ENCODE measurements at places on chromosomes 2 and 18. TPM values are rescaled to one million over a fixed set of nuclear protein-coding genes. Genes with fewer than 3 reads are reported as not detected.
A peak's percentile ranks its signal among the peaks of the same experiment; 100 is the strongest.

LONRF2 gene
- total RNA-seq = 0.29 TPM

- no peak for DNase-seq
Measured at GRCh38 chr2:112152476-112153178, 14.4 kb downstream of the FBLN7 start.

DNA sequence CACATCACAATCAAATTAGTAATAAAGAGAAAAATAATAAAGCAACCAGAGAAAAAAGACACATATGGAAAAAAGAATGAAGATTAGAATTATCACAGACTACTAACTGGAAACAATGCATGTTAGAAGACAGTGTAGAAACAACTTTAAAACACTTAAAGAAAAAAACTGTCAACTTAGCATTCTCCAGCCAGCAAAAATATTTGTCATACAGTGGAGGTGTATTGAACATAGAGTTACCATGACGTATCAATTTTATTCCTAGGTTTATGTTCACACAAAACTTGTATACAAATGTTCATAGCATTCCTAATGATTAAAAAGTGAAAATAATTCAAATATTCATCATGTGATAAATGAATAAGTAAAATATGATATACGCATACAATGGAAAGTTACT lies 61.5 kb upstream of the ADAM23 start:
- no peak for DNase-seq

DNA sequence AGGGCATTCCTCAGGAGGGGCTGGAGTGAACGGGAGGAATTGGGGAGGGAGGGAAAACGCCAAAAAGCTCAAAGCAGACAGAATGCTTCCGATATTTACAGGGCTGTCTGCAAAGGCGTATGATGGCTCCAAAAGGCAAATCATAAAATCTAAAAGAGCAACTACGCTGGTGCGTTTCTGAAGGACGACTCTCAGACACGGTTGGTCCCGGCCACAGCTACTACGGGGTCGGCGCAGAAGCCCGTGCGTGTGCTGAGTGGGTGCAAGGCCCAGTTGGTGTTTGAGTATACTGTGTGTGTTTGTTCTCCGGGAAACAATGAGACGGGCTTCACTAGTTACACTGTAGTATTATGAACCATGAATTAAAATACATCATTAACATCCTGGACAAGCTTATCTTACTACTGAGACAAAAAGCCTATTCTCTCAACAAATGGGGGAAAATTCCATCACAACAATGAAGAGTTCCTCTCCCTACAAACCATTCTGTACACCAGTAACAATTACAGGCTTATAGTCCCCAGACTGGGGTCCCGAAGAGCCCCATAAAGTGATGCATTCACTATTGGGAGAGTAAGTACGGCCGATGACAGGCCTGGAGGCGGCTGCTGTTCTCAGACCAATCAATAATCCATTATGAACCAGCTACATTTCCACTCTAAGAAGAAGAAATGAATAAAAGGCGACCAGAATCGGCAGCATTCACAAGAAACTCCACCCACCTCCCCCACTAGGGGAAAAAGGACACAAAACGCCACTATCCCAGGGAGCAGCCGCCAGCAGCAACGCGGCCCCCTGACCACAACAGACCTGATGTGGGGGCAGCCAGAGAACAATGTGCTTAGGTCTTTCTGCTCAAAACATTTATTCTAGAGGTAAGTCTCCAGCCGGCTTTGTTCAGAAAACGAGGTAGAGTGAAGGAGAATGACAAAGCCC lies 43.4 kb downstream of the ZNF516 start:
- peak; percentile 10 for DNase-seq

GRCh38 chr18:65751155-65752085 lies 608 bp downstream of the CDH7 start:
- DNase-seq = no peak

- DNase-seq = no peak
Measured at GRCh38 chr2:77034445-77034844, 487.7 kb downstream of the LRRTM4 start.

TSGA10 gene
- total RNA-seq = 5.5 TPM

DNA sequence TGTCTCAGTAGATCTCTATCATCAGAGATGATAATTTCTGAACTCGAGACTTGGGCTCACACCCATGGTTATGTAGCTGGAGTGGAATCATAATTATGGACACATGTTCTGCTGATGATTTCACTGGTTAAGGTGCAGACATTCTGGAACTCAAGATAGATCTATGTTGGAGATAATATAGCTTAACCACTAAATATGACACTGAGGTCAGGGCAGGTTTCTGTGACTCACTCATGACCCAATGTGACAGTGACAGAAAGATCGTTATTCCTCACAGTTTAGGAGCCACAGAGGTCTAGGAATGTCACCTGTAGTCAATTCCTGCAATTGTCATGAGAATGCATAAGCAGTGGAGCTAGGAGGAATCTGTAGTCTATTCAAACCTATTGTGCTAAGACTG lies 828.6 kb downstream of the TRIB2 start:
- DNase-seq = no peak

DSG2 gene
- 16.5 TPM for total RNA-seq

DNA sequence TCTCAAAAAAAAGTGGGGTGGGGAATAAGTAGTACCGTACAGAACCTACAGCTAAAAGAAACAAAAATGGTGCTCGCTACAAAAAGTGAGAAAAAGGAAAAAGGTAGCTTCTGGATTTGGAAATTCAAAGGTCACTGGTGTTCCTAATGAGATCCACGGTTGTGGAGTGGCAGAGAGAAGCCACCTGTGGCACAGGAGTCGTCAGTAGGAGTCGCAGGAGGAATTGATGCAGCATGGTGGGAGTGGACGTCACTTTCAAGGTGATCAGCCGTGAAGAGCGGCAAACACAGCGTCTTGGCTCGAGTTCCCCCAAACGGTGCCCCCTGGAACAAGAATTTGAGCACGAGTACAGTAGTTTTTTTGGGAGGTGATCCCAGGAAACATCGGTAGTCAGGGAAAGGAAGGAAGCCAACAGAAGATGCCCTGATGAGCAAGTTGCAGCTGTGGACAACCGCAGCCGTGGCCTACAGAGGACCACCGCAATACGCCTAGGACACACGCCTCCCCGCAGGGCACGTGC lies 1.4 kb upstream of the TTL start:
- peak; percentile 35 for DNase-seq

DNA sequence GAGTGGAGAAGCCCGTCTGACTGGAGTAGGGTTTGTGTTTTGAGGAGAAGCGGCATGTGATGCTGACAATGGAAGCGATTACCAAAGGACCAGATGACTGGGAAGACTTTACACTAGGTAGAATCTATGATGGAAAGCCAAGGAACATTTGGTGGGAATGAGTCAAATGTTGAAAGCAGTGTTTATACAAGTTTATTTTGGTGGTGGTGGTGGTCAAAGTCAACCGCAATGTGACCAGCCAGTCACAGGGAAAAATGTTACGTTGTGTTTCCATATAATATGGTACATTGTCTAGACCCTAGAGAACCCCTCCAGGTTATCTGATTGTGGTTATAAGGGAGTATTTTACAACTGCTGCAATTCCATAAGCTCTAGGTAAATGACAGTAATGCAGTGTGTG lies 216.8 kb downstream of the PID1 start:
- no peak for DNase-seq

ACVR2A gene
- 2.8 TPM for total RNA-seq

RNF149 gene
- 51.2 TPM for total RNA-seq

GRCh38 chr2:57544624-57545023 lies 502.0 kb upstream of the VRK2 start:
- no peak for DNase-seq

AFG3L2 gene
- total RNA-seq = 59.3 TPM

DNA sequence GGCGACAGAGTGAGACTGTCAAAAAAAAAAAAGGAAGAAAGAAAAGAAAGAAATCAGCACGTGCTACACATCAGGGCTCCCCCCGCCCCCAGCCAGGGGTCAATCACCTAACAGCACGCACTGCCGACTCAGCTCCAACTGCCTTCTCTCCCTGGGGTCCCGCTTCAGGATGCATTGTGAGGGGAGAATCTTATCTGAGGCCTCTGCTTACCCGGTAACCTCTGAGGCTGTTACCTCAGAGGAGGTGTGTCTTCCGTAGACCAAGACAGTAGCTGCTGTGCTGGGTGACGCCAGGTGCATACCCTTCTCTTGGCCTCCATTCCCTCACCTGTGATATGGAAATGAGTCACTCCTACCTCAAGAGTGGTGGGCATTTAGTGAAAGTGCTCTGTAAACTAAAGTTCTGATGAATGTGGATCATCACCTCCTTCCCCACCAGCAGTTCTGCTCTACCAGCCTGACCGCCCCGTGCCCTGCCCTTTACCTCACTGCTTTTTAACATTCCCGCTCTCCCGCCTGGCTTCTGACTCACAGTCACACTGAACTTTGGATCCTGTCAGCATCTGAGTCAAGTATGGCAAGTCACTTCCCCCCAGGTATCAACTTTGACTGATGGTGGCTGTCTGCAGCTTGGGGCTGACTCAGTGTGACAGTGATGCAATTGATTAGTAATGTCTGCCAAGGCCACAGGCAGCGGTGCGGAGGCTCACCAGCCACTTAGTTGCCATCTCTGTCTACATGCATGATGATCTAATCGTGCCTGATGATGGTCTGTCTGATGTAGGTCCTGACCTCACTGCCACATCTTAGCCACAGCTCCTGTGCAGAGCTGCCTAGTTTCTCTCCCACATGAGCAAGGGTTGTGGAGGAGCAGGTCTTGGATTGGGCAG lies 20.1 kb downstream of the ARID5A start:
- peak; percentile 89 for DNase-seq

KDSR gene
- 24.1 TPM for total RNA-seq

DNA sequence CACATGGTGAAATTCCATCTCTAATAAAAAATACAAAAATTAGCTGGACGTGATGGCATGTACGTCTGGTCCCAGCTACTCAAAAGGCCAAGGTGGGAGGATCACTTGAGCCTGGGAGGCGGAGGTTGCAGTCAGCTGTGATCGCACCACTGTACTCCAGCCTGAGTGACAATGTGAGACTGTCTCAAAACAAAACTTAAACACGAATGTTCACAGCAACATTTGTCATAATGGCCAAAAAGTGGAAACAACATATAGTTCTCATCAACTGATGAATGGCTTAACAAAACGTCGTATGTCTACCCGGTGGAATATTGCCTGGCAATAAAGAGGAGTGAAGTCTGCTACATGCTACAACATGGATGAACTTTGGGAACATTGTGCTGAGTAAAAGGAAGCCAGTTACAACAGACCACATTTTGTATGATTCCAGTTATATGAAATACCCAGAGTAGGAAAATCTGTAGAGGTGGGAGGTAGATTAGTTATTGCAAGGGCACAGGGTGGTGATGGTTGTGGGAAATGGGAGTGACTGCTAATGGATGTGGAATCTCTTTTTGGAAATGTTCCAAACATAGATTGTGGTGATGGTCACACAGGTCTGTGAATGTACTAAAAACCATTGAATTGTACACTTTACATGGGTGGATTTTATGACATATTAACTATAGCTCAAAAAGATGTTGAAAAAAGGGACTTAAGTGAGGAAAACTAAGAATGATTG lies 478.2 kb downstream of the PTPRM start:
- DNase-seq = no peak

DNA sequence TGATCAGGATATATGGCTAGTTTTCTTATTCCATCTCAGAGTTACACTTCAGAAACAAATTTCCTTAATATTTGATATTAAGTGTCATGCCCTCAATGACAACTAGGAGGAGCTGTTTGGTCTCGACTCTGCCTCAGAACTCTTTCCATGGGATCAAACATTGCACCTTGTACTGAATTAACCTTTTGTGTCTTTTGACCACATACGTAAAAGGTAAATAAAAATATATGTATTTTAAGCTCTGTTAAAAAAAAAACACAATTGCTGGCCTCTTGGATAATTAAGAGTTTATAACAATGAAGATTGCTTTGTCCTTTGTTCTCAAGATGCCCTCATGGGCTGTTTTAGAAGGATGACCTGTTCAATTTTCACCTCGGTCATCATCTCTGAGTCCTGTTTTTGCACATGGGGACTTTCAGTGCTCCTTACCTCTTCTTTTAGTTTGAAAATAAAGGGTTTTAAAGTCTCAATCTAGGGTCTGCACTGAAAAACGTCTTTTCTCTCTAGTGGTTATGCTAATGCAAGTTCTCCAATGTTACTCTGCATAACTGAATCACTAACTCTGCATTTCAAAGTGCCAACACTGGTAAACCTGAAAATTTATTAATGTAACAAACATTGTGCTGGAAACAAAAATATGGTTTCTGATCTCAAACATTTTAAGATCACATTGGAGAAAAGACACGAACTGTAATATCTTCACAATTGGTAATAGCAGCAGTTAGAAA lies 18.8 kb upstream of the FN1 start:
- peak; percentile 63 for DNase-seq

- DNase-seq = peak; percentile 2
Measured at GRCh38 chr18:50614838-50615237, 55.0 kb downstream of the MAPK4 start.

- DNase-seq = no peak
Measured at GRCh38 chr2:134250840-134251461, 2.9 kb upstream of the MGAT5 start.

DNA sequence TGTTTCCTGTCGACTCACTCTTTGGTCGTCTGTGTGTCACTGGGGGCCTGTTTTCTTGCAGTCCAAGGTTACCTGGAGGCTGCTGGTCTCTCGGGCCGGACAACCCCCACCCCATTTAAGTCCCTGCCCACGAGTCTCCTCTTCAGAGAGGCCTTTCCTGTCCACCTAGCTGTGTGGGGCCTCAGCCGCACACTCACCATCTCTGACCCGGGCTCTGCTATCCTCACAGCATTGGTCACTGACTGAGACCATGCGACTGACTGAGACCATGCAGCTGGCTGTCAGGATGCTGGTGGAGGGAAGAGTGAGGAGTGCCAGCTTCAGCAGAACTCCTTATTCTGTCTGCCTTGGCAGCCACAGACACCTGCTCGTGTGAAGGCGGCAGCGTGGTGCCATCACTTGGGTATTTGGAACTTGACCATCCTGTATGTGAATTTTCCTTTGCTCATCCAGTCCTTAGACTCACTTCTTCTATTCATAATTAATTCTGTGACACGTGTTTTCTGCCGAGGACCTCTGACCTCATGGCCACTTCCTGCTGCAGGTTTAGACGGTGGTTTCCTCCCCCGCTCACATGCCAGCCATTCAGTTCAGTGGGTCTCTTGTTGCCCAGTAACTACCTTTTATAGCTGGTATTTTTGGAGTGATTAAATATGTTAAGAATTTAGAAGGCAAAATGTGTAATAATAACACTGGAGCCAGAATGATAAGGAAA lies 47.5 kb upstream of the ASB1 start:
- DNase-seq = peak; percentile 38

TMEM247 gene
- not detected for total RNA-seq

DNA sequence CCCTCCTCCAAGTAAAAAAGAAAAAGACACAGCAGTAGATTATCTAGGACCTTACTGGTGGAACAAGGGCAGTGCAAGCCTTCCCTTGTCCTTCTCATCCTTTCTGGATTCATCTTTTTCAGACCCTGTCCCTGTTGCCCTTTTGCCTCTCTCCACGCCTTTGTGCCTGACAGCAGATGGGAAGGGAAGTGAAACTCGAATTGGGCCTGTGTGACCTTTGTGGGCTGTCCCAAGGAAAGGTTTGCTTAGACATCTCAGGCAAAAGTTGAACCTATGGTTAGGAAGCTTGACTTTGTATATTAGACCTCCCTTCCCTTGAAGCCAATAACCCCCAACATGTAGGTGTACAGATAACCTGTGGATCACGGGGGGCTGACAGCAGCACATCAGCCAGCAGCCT lies 185.3 kb downstream of the PRKCE start:
- no peak for DNase-seq

GRCh38 chr2:104820126-104820525 lies 33.8 kb upstream of the POU3F3 start:
- peak; percentile 3 for DNase-seq

All from HT-29 (cell line).